ENCODE measurements at places on chromosomes 4 and X. TPM values are rescaled to one million over a fixed set of nuclear protein-coding genes. Genes with fewer than 3 reads are reported as not detected.
A peak's percentile ranks its signal among the peaks of the same experiment; 100 is the strongest.

GRCh38 chr4:81724925-81725329 is 253.2 kb upstream of the RASGEF1B start:
- no peak for DNase-seq

- no peak for DNase-seq
Measured at GRCh38 chr4:86307432-86307831, 52.4 kb downstream of the MAPK10 start.

Gene RHOXF2B
- not detected for polyA plus RNA-seq

DNA sequence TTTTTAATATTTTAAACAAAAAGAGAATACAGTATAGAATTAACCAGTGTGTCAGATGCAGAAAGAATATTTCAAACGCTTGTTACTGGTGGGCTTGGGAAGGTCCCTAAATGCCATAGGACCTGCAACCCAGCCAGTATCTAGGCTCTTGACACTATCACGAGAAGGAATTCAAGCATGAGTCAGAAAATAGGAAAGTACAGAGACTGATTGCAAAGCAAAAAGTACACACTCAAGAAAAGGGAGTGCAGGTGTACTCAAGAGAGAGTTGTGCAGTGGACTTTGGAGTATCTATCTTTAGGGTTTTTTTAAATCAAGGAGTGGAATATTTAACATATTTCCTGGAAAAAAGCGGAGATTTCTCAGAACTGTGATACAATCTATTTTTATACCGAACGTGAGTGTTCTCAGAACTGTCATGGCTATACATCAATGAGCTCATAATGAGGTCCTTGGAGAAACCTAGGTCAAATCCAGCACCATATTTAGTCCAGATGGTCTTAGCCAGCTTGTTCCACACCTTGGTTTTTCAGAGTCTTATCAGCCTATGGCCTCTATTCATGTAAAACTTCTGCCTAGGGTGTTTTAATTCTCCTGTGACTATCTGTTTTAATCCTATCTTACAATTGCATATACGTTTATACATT is 291.8 kb upstream of the FAT4 start:
- DNase-seq: no peak

GRCh38 chr4:154314248-154314647 is 177.4 kb downstream of the DCHS2 start:
- peak; percentile 17 for DNase-seq

Gene PFKFB1
- polyA plus RNA-seq: 0.65 TPM

- no peak for DNase-seq
Measured at GRCh38 chr4:173258866-173259265, 75.3 kb downstream of the HMGB2 start.

Gene NDST3
- polyA plus RNA-seq: 2.4 TPM

DNA sequence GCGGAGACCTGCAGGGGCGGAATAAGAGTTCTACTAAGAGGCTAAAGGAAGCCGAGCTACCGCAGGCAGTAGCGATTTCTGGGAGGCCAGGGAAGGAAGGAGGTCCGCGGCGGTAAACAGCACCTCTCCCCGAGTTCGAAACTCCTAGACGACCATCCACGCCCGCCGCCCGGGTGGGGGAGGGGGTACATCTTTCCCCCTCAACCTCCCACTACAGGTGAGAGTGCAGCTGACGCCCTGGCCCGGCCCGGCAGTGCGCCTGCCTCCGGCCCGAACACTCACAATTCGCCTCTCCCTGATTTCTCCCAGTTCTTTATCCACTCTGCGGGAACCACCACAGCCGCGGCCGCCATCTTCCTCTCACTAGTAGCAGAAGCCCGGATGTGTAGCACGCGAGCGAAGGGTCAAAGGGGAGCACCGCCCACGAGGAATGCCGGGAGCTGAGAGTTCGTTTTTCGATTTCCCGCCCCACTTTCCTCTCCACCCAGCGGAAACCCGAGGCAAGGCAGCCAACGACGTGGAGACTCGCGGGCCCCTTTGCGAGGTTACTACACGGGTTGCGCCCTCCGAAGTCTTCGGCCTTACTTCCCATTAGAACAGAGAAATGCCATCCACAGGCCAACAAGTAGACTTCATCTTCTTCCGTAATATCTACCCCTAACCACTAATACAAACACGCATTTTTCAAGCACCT is at the start of gene THOC2:
TSS of gene THOC2 (minus strand) at position 383 of the 694 bp plus-strand sequence. CDS start at position 353, 30 bp downstream.
- peak; percentile 88 for DNase-seq

DNA sequence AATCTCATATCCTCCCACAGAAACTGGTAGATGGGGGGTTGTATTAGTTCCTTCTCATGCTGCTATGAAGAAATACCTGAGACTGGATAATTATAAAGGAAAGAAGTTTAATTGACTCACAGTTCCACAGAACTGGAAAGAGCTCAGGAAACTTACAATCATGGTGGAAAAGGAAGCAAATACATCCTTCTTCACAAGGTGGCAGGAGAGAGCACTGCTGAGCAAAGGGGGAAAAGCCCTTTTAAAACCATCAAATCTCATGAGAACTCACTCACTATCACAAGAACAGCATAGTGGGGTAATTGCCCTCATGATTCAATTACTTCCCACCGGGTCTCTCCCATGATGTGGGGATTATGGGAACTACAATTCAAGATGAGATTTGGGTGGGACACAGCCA is 250.5 kb upstream of the GPRIN3 start:
- DNase-seq: no peak

DNA sequence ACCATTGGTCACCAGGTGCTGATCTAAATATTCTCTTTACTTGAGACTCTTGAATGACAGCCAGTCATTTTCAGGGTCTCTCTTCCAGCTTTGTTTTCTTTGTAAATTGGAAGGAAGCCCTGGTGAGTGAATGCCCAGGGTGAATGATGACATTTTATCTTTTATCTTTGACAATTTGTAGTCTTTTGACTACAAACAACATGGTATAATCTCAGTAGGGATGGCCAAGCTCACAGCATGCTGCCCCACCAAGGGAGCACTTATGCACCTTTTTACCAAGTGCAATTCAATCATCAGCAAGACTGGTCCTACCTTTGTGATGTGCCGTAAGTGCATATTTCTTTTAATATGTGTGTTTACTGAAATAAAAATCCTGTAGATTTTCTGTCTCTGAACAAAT is 5.7 kb downstream of the AFM start:
- DNase-seq: no peak

GRCh38 chrX:44228621-44229020 is 114.9 kb downstream of the EFHC2 start:
- no peak for DNase-seq
